ENCODE measurements at places on chromosomes 4 and X. TPM values are rescaled to one million over a fixed set of nuclear protein-coding genes. Genes with fewer than 3 reads are reported as not detected.
A peak's percentile ranks its signal among the peaks of the same experiment; 100 is the strongest.

DCAF8L2 gene
- total RNA-seq, result 0.67 TPM

EREG gene
- under 0.01 TPM for total RNA-seq

DDIT4L gene
- 1.7 TPM for total RNA-seq

ANXA3 gene
- 213 TPM for total RNA-seq

NAP1L5 gene
- total RNA-seq, result 16.3 TPM

ETDB gene
- not detected for total RNA-seq

GRCh38 chr4:147786031-147786430 lies 54.1 kb downstream of the ARHGAP10 start:
- no peaks in the 10 kb centered on the region for H3K36me3 ChIP-seq
- peak overlapping the region; percentile 36 for H3K27ac ChIP-seq
- H3K4me3 ChIP-seq, result no peak overlapping the region

DNA sequence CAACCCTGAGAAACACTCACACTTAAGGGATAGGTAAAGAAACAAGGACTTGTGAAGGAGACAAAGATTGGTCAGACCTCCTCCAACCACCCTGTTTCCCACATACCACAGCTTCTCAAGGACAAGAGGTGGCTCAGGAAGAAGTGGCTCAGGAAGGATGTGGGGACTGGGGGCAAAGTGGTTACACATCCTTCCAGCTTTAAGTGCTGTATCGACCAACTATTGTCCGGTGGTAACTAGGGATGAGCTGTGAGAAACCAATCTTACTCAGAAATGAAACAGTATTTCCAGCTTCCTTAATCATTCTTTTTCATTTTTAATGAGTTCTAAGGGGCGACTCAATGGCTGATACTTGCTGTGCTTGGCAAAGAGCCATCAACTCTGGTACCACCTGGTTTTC lies 8.5 kb upstream of the LHFPL1 start:
- H3K4me1 ChIP-seq, result no peaks in the 10 kb centered on the region
- no peak overlapping the region for H3K27ac ChIP-seq
- H3K36me3 ChIP-seq, result no peaks in the 10 kb centered on the region

- H3K27ac ChIP-seq, result no peak overlapping the region
- no peaks in the 10 kb centered on the region for H3K27me3 ChIP-seq
- no peak overlapping the region for H3K4me3 ChIP-seq
- H3K36me3 ChIP-seq, result no peaks in the 10 kb centered on the region
- peak; percentile 78 for DNase-seq
Measured at GRCh38 chr4:8274765-8275547, 5.4 kb downstream of the HTRA3 start.

DNA sequence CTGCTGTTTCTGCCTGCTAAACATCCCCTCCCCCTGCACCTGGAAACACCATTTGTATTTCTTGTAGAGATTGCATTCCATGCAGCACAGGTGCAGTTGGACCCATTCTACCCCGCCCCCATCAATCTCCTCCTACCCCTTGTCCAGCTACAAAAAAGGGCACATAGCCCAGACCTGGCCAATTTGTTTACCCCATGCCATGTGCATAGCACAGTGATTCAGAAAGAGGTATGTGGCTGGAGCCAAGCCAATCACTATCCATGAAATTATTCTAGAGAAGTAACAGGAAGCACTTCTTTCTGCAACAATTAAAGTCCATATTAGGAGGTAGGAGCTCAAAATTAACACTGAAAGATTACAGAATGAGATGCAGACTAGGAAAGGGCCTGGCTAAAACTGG lies 20.2 kb upstream of the TMEM184C start:
- H3K27me3 ChIP-seq, result no peaks in the 10 kb centered on the region
- H3K4me1 ChIP-seq, result peaks cover 6% of the 10 kb centered on the region
- peak; percentile 87 for DNase-seq
- no peaks in the 10 kb centered on the region for H3K36me3 ChIP-seq
- H3K27ac ChIP-seq, result peak overlapping the region; percentile 94
- no peak overlapping the region for H3K4me3 ChIP-seq

GRCh38 chrX:147173594-147173993 lies 359.1 kb upstream of the CXorf51A start:
- no peak for DNase-seq
- H3K4me3 ChIP-seq, result no peak overlapping the region
- H3K36me3 ChIP-seq, result no peaks in the 10 kb centered on the region
- no peaks in the 10 kb centered on the region for H3K4me1 ChIP-seq

- H3K27me3 ChIP-seq, result no peaks in the 10 kb centered on the region
- H3K36me3 ChIP-seq, result no peaks in the 10 kb centered on the region
- no peak overlapping the region for H3K4me3 ChIP-seq
- H3K4me1 ChIP-seq, result no peaks in the 10 kb centered on the region
Measured at GRCh38 chr4:124206779-124207605, 505.5 kb downstream of the ANKRD50 start.

GRCh38 chrX:17674601-17675000 lies 62.7 kb upstream of the SCML1 start:
- no peaks in the 10 kb centered on the region for H3K27me3 ChIP-seq
- no peaks in the 10 kb centered on the region for H3K36me3 ChIP-seq
- no peak overlapping the region for H3K27ac ChIP-seq
- no peaks in the 10 kb centered on the region for H3K4me1 ChIP-seq
- no peak for DNase-seq

GRCh38 chr4:112818594-112818965 lies 181.6 kb downstream of the LARP7 start:
- no peak overlapping the region for H3K27ac ChIP-seq
- no peaks in the 10 kb centered on the region for H3K27me3 ChIP-seq
- H3K4me1 ChIP-seq, result peaks cover 9% of the 10 kb centered on the region
- no peak overlapping the region for H3K4me3 ChIP-seq

GRCh38 chrX:96841325-96841724 lies 42.4 kb upstream of the RPA4 start:
- H3K4me3 ChIP-seq, result no peak overlapping the region
- H3K36me3 ChIP-seq, result no peaks in the 10 kb centered on the region
- no peak for DNase-seq
- H3K27ac ChIP-seq, result no peak overlapping the region

GRCh38 chr4:12697970-12698369 lies 786.2 kb downstream of the RAB28 start:
- H3K4me1 ChIP-seq, result no peaks in the 10 kb centered on the region
- H3K27me3 ChIP-seq, result no peaks in the 10 kb centered on the region
- H3K4me3 ChIP-seq, result no peak overlapping the region
- DNase-seq, result no peak
- no peak overlapping the region for H3K27ac ChIP-seq

DNA sequence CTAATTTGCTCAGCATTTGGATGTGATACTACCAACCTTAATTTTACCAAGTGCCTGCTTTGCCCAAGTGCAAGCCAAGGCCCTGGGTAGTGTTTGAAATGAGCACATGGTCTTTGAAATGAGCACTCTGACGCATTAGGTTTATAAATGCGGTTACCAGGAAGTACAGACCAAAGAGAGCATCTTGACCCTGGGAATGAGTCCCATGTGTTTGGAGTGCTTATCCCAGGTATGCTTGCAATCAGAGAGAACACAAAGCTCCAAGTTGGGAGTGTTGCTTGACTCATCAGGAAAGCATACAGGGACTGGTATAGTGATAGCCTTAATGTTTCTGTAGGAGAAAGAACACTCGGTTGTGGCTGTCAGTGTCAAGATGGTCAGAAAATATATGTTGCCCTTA lies 203.6 kb upstream of the MAMLD1 start:
- DNase-seq, result no peak
- H3K27me3 ChIP-seq, result no peaks in the 10 kb centered on the region
- no peaks in the 10 kb centered on the region for H3K36me3 ChIP-seq
- H3K4me3 ChIP-seq, result no peak overlapping the region
